ENCODE measurements at places on chromosomes 6 and 20.

DNA sequence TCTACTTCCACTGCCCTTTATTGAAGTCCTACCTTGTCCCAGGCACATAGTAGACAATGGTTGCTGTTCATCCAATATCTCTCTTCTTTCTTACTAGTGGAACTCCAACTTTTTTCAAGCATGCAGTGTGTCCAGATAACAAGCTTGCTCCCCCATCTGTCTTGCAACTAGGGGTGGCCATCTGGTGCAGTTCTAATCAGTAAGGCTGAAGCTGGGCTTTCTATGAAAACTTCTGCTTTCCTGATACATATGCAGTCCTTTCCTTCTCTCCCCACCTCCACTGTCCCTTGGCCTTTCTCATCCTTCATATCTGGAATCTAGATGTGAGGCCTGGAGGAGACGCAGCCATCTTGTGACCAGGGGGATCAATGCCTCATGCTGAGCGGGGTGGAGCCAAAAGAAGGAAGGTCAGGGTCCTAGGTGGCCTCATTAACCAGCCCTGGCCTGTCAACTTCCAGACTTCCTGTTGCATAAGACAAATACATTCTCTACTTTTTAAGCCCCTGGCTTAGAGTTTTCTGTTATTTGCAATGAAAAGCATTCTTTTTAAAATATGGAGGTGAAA lies 59.6 kb upstream of the ZFP64 start:
- DNase-seq = no peak

- no peak for DNase-seq
Measured at GRCh38 chr20:38962928-38963401, 821 bp downstream of the DHX35 start.

- DNase-seq = no peak
Measured at GRCh38 chr6:167745670-167746389, 80.9 kb upstream of the AFDN start.

- no peak for DNase-seq
Measured at GRCh38 chr6:154356690-154357089, at the start of gene IPCEF1. TSS of gene IPCEF1 (minus strand) at chr6:154356803. CDS start at chr6:154265947, 90,856 bp downstream.

GRCh38 chr6:162846723-162847122 lies 118.9 kb downstream of the PACRG start:
- DNase-seq = no peak
